OCI-LY7 (cell line): ENCODE measurements at places on chromosomes 1 and 21. TPM values are rescaled to one million over a fixed set of nuclear protein-coding genes. Genes with fewer than 3 reads are reported as not detected.

FAM163A gene
- total RNA-seq, result not detected in 2 replicates

CORT gene
- 1.3 TPM in 1 of 2 replicates, not detected in the other for total RNA-seq

APOBEC4 gene
- total RNA-seq, result not detected in 2 replicates

ERVH48-1 gene
- total RNA-seq, result not detected in 2 replicates

ITLN2 gene
- total RNA-seq, result not detected in 2 replicates

PRELP gene
- total RNA-seq, result not detected in 2 replicates

C8B gene
- not detected in 2 replicates for total RNA-seq

PTPRC gene
- total RNA-seq, result 241 and 264 TPM in 2 replicates

PLEKHA6 gene
- total RNA-seq, result not detected in 2 replicates

FALEC gene
- 1.9 and 2.7 TPM in 2 replicates for total RNA-seq

GJA9 gene
- total RNA-seq, result not detected in 2 replicates

GPX7 gene
- not detected in 2 replicates for total RNA-seq

AADACL4 gene
- not detected in 2 replicates for total RNA-seq

ENSA gene
- 164 and 166 TPM in 2 replicates for total RNA-seq

SPRR2F gene
- not detected in 2 replicates for total RNA-seq

FAM110D gene
- total RNA-seq, result 0.11 TPM in 1 of 2 replicates, not detected in the other

GIPC2 gene
- not detected in 2 replicates for total RNA-seq

FNDC5 gene
- total RNA-seq, result not detected in 2 replicates

C1orf226 gene
- not detected in 2 replicates for total RNA-seq

C1orf167 gene
- 1.7 and 3.9 TPM in 2 replicates for total RNA-seq

ADAMTS5 gene
- not detected in 2 replicates for total RNA-seq

PLA2G2C gene
- 0.57 and 0.83 TPM in 2 replicates for total RNA-seq

COL11A1 gene
- not detected in 2 replicates for total RNA-seq
